ENCODE measurements at places on chromosomes 11 and 22.

GRCh38 chr22:30605449-30606110, 1.4 kb upstream of the TCN2 start:
- no peak for DNase-seq

DNA sequence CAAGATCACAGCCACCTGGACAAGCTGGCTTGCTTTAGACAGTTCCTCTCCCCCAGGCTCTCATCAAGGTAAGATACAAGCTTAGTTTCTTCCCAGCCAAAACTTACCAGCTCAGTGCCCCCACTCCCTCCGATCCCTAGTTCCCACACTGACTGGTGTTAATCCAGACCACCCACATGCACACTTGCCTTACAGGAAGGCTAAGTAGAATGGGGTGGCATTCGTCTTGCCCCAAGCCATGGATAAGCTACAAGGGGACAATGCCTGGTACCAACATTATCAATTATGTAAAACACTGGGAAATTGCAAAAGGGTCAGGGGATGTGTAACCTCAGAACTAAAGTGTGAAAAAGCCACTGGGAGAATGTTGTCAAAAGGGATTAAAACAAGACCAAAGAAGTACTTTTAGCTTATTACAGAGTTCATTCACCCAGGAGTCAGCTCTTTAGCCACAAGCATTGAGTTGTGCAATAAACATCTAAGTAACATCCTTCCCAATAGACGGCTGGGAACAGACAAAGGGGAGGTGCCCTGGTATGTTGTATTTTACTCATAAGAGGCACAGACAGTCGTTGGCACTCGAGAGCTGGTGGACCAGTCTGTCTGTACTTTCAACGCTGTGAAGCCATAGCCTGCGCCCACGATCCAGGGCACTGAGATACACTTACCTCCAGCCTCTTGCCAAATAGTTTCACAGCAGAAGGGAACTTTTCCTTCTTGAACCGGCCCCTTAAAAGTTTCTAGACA, 1.1 kb downstream of the DHCR7 start:
- no peak for DNase-seq

DNA sequence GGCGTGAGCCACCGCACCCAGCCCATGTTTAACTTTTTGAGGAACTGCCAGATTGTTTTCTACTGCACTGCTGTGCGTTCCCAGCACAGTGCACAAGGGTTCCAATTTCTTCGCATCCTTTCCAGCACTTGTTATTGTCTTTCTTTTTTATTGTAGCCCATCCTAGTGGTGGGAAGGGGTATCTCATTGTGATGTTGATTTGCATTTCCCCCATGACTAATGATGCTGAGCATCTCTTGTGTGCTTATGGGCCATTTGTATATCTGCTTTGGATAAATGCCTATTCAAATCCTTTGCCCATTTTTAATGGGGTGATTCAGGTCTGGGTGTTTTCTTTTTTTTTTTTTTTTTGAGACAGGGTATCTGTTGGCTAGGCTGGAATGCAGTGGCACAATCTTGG, 36.6 kb upstream of the SYT7 start:
- DNase-seq, result no peak

DNA sequence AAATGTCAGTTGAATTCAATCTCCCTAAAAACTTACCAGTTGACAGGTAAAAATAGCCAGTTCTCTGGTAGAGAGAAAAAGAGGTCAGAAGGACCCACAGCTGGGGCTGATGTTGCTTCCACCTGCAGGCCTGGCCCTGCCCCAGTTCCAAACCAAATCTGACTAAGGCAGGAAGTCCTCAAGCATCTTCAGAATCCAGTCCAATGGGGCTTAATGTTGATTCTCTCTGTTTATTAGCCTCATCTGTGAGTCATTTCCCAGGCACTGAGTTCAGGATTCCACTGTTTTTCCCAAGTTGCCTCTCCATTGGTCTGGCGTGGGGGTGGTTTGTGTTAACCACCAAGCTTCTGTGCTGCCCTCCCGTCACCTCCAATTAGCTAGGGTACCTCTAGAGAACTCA, 601.8 kb downstream of the INSC start:
- DNase-seq, result no peak

DNA sequence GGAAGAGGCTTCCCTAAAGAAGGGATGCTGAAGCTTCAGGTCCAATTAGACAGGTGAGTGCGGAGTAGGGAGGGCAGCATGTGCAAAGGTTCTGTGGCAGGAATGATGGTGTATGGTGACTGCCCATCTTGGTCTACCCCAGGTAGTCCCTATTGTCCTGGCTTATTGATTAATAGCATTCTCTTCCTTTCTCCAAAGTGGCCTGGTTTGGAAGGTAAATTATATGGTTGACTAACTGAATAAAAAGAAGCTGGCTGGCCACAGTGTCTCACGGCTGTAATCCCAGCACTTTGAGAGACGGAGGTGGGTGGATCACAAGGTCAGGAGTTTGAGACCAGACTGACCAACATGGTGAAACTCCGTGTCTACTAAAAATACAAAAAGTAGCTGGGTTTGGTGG, 230.5 kb downstream of the MIAT start:
- DNase-seq, result no peak

DNA sequence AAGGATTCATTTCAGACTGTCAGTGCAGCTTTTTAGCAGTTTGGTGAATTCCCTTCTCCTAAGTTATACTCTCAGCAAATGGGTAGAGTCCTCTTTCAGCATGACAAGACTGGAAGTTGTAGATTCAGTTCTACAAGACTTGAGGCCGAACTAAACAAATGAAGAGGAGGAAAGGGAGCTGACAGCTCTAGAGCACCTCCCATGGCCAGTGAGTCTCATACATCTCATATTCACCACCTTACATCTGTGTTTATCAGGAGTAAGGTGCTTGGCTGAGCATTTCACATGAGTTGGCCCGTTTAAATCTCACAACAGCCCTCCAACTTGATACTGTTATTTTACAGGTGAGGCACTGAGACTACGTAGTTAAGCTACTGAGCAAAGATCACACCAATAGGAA, 30.4 kb downstream of the SEZ6L start:
- DNase-seq, result no peak

DNA sequence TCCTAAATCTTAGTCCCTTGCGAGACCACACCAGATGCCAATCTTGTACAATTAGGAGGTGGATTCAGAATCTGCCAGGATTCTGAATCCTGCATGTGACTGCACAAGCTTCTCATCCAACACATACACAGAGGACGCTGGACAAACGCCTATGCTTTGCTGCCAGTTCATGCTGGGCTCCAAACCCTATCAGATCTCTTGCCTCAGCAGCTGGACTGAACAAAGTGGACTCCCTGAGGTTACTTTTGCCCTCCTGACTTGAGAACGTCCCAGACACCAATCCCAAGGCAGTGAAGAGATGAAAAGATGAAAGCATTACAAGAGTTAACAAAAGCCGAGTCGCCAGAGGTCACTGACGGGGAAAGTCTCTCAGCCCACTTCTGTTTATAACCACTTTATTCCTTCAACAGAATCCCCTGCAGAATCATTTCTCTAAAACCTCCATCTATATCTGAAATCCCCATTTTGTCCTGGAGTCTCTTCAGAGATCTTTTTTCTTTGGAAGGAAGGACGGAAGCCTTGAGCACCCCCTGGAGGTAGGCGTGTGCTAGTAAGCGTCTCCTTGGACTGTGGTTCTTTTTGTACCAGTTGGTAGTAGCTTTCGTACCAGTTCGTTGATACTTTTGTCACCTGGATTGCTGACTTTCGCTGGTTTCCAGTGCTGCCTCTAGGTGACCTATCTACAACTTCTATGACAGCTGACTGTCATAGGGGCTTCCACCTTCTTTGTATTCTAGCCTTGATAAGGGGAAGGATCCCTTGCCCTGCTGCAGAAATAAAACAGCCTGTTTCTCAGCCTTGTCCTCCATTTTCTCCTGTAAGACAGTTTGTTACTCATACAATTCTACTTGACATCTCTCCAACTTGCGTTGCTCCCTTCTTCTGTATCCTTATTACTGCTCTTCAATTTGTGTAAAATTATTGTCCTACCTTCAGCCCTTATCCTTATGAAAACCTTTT, 26.1 kb upstream of the EED start:
- DNase-seq, result no peak

GRCh38 chr22:20956258-20957101, 10.6 kb upstream of the AIFM3 start:
- no peak for DNase-seq
